Fibroblast of skin of left biceps (primary cell): ENCODE measurements at places on chromosomes 4 and X.

DNA sequence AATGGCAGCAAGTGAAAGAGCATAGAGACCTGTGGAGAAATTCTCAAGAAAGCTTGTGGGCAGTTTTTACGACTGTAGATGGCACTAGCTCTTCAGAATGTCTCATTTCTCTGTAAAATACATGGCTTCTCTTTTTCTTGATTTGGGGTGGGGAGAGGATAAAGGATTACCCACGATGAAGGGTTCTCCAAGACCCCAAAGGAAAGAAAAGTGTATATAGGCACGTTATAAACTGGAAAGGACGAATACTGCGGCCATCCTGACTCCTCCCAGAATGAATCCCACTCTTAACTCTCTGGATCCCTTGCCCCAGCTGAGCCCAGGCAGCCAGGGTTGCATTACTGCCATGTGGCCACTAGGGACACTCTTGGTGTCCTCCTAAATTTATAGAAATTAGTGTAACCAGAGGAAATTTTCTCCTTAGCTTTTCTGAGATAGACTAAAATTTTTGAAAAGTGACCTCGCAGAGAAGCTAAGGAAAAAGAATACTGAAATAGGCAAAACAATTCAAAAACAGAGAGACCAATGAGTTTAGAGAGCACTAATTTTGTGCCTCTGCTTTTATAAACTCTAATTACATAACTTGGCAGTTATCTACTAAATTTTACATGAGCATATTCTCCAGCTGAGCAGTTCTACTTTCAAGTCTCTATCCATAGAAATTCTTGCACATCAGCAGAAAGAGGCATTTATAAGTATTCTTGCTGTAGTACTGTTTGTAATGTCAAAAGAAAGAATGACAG, 37.8 kb upstream of the PCDH19 start:
- DNase-seq, result no peak

DNA sequence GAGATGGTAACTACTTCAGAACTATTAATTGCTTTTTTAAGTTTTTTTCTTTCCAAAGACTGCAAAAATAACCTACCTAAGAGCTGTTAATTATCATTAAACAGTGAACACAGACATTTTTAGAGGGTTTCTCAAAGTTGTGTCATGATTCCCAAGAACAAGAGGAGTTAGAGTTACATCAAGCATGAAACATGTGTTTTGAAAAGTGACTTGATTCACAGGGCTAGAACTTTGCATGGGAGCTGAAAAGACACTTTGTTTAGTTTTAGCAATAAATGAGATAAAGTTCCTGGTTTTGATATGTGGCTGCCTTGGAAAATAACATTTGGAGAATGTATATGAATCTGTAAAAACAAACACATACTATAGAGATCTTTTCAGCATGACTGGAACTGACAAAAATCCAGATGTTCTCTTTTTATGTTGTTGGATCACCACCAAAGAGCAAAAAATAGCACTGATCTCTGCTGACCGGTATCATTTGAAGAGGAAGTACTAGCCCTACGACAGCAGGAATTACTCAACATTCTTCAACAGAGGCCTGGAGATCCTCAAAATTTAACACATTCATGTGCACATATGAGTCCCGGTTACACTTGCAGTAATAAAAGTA, 173.0 kb upstream of the PCDH18 start:
- peak; percentile 88 for DNase-seq

DNA sequence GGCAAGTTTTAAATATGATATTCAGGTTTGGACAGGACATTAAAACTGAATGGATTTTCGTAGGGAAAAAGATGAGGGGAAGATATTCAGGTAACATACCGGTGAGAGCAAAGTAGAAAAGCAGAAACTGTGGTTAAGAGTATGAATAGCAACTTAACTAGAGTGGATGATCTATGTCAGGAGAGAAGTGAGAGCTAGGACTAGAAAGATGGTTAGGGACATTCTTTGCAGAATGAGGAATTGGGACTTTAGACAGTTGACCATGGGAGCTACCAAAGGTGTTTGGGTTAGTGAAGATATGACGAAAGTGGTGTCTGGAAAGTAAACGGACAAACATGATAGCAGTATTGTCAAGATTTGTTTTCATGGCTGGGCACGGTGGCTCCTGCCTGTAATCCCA, 45.2 kb downstream of the ANXA5 start:
- no peak for DNase-seq

GRCh38 chrX:149531599-149531998, 9.2 kb upstream of the EOLA1 start:
- DNase-seq, result no peak

GRCh38 chr4:144782345-144782744, 136.4 kb downstream of the HHIP start:
- no peak for DNase-seq

GRCh38 chrX:87516717-87517121, 883 bp upstream of the KLHL4 start:
- DNase-seq, result peak; percentile 42

- no peak for DNase-seq
Observed at GRCh38 chr4:150817804-150818528, 197.1 kb downstream of the LRBA start.

- no peak for DNase-seq
Observed at GRCh38 chr4:102579794-102580462, 78.8 kb downstream of the NFKB1 start.

GRCh38 chr4:187016101-187016500, 292.4 kb upstream of the FAT1 start:
- DNase-seq, result no peak

- no peak for DNase-seq
Observed at GRCh38 chr4:176889776-176890175, 97.1 kb upstream of the VEGFC start.

GRCh38 chr4:32745351-32745750, 2025.2 kb downstream of the PCDH7 start:
- DNase-seq, result no peak

DNA sequence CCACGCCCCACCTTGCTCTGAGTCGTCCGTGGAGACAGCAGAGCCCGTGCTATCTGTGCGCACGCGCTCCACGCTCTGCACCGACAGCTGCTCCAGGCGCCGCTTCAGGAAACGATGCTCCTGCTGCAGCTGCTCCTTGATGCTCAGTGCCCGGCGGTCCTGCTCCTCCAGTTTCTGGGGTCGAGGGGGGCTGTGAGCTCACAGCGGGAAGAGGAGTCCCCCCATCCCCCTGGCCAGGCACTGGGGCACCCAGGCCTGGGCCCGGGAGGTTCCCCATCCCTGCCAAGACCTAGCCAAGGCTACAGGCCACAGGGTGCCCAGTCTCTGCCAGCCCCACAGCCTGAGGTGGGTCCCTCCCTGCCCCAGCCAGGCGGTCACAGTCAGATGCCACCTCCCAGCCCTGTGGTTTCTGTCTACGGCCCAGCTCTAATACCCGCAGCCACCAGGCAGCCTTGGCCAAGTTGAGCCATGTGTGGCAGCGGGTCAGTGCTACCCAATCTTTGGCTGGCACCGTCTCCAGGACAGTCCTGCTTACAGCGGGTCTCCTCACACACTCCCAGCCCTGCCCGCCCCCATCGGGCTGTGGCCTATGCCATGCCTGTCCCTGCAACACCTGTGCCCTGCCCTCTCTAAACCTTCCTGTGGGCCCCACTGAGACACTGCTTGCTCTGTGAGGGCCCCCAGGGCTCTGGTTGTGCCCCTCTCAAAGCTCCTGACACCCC, 9.3 kb upstream of the HAUS3 start:
- DNase-seq, result no peak

GRCh38 chr4:26069218-26069617, 155.2 kb downstream of the SMIM20 start:
- no peak for DNase-seq

DNA sequence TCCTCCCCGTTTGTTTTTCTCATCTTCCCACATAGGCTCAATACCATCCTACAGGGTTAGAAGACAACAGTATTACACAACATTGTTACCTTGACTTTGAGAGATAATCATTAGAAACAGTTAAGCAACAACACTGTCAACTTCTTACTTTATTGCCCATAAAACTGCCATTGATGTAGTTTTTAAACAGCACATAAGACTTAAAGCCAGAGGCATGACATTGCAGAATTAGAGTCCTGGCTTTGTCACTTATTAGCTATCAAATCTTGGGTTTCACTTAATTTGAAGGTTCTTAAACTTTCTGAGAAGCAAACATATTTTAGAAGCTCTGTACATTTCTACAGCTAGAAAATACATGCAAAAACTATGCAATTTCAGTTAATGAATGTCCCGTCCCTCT, 41.8 kb downstream of the EIF4E start:
- no peak for DNase-seq

DNA sequence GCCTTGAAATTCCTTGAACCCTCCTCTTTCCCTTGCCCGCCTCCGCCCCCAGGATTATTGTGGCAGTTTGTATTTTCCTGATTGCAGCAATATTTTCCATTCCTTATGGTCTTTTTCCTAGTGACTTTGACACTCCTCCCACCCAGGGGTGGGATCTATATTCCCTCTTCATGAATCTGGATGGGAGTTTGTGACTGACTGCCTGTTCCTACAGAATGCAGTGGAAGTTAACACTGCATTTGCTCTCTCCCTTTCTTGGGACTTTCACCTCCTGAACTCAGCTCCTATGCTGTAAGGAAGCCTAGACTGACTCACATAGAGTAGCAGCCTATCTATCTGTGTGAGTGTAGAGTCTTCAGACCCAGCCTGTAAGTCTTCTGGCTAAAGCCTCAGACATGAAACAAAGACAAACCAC, 2.2 kb downstream of the FUNDC2 start:
- DNase-seq, result no peak

DNA sequence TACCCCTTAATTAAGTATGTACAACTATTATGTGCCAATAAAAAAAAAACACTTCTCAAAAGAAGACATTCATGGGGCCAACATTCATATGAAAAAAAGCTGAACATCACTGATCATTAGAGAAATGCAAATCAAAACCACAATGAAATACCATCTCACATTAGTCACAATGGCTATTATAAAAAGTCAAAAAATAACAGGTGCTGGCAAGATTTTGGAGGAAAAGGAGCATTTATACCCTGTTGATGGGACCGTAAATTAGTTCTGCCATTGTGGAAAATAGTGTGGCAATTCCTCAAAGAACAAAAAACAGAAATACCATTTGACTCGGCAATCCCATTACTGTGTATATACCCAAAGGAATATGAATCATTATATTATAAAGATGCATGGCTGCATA, 229.9 kb downstream of the PAPSS1 start:
- DNase-seq, result no peak

DNA sequence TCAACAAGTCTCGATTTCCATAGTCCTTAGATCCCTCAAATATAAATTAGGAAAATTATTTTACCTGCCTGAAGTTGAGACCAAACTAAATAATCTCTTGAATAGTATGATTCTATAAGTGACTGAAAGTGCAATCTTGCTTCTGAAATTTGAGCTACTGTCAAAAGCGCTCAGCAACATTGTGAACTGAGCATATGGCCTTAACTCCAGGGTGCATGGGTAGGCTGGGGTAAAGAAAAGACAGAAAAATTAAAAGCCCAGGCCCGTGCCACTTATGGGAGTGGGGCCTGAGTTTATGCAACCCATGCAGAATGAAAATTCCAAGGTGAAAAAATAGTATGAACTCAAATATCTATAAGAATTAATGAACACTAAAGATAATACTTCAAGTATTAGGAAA, 9.8 kb downstream of the PGRMC2 start:
- no peak for DNase-seq

DNA sequence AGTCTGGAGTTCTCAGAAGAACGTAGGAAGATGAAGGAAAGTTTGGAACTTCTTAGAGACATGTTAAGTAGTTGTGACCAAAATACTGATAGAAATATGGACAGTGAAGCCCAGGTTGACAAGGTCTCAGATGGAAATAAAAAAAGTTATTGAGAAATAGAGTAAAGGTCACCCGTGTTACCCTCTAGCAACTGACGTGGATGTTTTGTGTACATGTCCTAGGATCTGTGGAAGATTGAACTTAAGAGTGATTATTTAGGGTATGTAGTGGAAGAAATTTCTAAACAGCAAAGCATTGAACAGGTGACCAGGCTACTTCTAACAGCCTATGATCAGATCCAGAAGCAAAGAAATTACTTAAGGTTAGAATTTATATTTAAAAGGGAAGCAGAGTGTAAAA, 1020.4 kb downstream of the FSTL5 start:
- no peak for DNase-seq

DNA sequence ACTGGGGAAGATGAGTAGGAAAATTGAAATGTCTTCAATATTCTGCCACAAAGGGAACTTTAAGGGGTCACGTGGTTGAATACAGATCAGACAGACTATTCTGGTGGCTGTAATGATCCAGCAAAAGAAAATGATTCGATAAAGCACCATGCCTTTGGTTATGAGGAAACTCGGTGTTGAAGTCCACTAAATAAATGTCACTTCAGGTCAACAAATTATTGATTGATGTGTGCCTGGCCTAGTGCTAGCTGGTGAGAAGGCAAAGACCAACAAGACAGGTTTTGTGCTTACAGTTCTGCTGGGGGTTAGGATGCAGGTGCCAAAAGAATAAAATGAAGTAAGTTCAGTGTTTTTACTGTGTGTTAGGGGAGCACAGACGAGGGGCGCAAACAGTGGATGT, 142.5 kb downstream of the STAG2 start:
- no peak for DNase-seq

DNA sequence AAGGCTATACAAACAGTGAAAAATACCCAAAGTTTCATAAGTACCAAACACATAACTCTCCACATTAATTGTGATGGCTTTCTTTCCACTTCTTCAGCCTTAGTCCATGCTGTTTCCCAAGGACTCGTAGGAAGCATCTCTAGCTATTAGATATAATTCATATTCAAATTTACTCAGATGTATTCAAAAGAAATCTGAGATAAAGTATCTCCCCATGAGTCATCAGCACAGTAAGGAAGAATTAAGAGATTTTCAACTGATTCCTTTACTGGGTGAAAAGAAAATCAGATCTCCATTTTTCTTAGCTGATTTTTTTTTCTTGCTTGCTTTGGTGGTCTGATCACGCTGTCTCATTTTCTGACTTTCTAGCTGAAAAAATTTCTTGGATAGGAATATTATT, 71.7 kb downstream of the MID1 start:
- no peak for DNase-seq

- no peak for DNase-seq
Observed at GRCh38 chr4:109559625-109559982, 442 bp upstream of the MCUB start.

- DNase-seq, result no peak
Observed at GRCh38 chr4:89598602-89599001, 238.4 kb downstream of the SNCA start.

DNA sequence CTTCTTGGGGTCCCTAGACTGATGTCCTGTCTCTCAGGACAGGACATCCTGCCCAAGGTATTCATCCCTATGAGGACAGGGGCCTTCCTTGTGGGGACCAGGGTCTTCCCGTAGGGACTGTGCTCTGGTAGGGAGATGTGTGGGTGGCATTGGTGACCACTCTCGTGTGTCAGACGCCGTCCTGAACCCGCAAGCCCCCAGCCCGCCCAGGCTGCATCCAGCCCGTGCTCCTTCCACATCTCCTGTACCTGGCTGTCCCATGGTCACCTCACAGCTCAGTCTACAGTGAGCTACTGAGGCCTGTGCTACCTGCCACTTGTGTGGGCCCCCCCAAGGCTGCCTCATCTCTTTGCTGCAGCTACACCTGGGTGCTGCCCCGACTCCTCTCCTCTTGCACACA, 24.0 kb downstream of the WFS1 start:
- no peak for DNase-seq

GRCh38 chr4:804804-805203, 21.1 kb downstream of the CPLX1 start:
- no peak for DNase-seq

GRCh38 chr4:64799751-64800150, 390.5 kb upstream of the TECRL start:
- DNase-seq, result no peak
